Substantia nigra (tissue), 51 donors: ENCODE measurements at places on chromosomes 2 and 18.

GRCh38 chr2:120271711-120272379, 19.2 kb downstream of the RALB start:
- DNase-seq: no peak

DNA sequence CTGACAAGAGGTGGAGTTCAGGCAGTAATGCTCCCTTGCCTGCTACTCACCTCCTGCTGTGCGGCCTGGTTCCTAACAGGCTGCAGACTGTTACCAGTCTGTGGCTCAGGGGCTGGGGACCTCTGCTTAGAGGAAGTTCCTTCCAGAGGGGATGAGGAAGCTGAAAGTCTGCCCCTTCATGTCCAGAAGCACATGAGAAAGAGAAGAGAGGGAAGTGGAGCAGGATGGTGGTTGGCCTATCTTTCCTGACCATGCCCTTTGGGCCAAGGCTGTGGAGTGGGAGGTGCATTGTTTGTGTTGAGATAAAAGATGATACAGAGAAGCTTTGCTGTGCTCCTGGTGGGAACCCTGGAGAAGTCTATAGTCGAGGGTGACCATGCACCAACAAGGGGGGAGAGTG, 112.5 kb downstream of the LPIN1 start:
- DNase-seq: no peak

DNA sequence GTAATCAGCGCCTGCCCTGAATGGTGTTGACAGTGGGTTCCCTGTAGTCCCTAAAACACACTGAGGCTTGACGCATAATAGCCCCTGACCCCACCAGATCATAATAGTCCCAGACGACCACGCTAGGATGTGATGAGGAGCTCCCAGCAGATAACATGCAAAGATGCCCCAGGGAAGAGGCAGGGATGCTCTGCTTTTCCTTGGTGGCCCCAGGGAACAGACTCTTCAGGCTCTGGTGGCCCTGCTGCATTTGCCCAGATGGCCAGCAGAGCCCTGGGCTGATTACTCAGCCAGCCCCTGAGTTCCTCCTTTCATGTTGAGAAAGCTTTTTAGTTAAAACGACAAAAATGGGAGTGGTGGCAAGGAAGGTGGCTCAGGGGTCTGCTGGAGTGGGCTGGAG, 5.9 kb upstream of the NCKAP5 start:
- DNase-seq: no peak

GRCh38 chr2:181674461-181674860, 5.9 kb downstream of the NEUROD1 start:
- no peak for DNase-seq

- DNase-seq: no peak
These were observed 77.5 kb downstream of the EPHA4 start for GRCh38 chr2:221494556-221494955.

DNA sequence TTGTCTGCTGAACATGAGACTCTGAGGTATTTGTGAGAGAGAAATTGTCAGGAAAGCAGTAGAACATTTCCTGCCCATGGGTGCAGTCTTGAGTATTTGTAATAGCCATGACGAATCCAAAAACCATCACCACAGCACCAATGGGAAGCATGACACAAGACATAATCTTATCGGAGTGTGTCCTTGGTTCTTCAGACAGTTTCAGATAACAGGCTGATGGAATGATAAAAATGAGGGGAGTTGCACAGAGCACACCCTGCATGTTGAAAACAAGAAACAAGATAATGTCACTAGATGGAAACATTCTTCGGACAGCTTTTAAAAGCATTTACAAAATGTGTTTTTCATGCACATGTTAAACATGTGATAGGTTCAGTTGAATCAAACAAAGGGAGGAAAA, 56.9 kb downstream of the SLC38A11 start:
- DNase-seq: no peak

DNA sequence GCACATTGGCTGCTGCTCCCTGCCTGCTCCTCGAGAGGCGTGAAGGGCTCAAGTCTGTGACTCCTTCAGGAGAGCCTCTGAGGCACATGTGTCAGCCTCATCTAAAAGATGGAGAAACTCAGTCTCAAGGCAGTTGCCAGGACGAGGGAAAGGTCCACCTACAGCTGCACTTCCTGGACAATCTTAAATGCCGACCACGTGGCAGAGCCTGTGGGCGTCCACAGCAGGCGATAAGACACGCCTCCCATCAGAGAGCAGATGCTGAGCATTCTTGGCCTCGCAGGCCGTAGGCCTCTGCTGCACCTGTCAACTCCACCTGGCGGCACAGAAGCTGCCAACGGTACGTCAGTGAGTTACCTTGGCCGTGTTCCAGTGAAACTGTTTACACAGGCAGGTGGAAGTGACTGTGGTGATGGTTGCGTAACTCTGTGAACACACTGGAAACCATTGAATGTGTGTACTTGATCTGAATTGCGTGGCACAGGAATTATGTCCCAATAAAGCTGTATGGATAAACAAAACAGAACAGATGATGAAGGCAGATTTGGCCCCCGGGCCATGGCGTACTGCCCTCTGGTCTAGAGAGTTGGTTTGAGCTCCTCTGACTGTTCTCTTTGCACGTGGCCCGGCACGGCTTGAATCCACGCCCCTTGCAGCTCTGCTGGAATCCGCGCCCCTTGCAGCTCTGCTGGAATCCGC, 114.5 kb downstream of the RNF144A start:
- no peak for DNase-seq

GRCh38 chr2:233076749-233077148, 16.6 kb downstream of the INPP5D start:
- DNase-seq: no peak

DNA sequence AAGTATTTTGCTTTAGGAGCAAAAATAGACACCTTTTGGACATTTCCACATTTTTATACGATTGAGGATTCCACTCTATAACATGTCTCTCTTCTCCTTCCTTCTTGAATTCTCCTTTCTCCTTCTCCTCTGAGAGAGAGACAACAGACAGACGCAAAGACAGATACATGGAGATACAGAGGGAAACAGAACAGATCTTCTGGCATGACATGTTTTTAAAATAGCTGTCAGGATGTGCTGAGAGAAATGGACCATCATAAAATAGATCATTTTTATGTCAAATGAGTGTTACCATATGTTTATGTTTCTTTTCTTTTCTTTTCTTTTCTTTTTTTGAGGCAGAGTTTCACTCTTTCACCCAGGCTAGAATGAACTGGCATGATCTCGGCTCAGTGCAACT, 44.4 kb upstream of the ZNF532 start:
- no peak for DNase-seq

GRCh38 chr2:79966369-79966768, 338.2 kb downstream of the LRRTM1 start:
- DNase-seq: no peak

- peak; percentile 3 for DNase-seq
These were observed 31.3 kb upstream of the CNTNAP5 start for GRCh38 chr2:123993728-123994323.

GRCh38 chr2:12335131-12335530, 381.6 kb upstream of the TRIB2 start:
- no peak for DNase-seq

GRCh38 chr2:158928965-158929364, 39.5 kb upstream of the TANC1 start:
- no peak for DNase-seq

GRCh38 chr2:26536371-26537068, 58.6 kb upstream of the OTOF start:
- no peak for DNase-seq

DNA sequence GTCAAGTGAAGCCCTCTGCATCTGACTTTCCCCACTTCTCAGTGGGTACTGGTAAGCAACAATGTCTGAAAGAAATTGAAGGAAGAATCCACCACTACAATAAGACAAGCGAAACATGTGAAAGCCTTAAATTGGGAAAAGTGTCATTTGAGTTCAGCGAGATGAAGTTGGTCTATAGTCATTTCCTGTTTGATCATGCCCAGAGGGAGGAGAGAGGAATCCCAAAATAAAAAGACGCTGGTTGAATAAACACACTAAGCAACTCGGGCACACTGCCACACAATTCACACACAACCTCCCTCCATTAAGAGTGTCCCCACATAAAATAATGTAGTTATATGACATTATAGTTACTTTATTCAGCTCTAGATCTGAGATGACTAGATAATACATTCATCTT, 166.1 kb downstream of the CBLN2 start:
- DNase-seq: no peak

- no peak for DNase-seq
These were observed 275.2 kb downstream of the DSEL start for GRCh38 chr18:67241299-67241698.

- no peak for DNase-seq
These were observed 296.4 kb upstream of the ACVR2A start for GRCh38 chr2:147548451-147548850.

GRCh38 chr2:156538083-156538504, 101.9 kb downstream of the GPD2 start:
- DNase-seq: no peak

DNA sequence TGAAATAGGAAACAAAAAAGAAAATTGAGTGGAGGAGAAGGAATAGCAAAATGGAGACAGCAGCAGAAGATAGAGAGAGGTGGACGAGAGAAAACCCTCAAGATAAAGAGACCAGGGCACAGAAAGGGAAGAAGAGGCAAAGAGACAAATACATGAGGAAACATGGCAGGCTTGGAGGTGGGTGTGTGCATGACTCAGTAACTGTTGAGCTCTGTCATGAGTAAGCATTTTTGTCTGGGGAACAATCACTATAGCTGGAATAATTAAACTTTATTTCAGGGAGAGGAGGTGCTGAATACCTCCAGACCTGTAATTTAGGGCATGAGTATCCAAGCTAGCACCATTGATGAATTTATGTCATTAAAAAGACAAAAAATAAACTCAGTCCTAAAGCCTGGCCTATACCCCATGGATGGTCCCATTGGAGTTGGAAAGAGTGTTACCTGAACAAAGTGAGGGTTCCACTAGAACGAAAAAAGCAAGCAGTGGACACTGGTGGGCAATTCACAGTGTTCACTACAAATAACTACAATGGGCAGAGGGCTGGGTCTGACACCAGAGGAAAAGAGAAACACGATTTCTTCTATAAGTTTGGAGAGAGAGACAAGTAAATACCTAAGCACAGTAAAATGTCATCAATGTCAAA, 145.5 kb downstream of the ADCYAP1 start:
- no peak for DNase-seq

DNA sequence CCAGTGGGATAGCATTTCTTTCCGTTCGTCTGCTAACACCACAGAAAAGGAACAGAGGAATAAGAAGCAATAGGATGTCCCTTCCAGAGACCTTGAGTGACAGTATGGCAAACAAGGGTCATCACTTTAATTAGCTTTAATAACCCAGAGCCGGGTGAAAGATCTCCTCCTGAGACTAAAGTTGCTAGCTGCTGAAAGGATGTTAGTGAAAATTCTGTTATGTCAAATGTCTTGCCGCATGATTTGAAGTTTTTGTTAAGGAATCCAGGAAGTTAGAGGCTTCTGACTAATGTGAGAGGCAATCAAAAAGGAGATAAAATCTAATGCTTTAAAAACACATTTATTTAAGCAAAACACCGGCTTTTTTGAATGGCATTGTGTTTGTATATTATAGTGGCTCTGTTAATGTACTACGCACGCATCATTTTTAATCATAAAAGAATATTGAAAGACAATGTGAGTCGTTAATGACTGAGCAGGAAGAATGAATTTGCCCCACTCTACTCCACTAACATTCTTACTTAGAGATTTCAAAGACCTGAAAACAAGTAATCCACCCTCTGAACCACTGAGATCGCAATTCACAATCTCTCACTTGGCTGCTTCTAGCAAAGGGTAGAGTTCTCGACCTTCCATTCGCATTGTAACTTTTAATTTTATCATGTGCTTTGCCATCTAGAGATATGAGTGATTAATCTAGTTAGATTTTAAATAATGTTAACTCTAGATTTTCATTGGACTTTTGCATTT, 536.6 kb downstream of the LRRTM4 start:
- no peak for DNase-seq

DNA sequence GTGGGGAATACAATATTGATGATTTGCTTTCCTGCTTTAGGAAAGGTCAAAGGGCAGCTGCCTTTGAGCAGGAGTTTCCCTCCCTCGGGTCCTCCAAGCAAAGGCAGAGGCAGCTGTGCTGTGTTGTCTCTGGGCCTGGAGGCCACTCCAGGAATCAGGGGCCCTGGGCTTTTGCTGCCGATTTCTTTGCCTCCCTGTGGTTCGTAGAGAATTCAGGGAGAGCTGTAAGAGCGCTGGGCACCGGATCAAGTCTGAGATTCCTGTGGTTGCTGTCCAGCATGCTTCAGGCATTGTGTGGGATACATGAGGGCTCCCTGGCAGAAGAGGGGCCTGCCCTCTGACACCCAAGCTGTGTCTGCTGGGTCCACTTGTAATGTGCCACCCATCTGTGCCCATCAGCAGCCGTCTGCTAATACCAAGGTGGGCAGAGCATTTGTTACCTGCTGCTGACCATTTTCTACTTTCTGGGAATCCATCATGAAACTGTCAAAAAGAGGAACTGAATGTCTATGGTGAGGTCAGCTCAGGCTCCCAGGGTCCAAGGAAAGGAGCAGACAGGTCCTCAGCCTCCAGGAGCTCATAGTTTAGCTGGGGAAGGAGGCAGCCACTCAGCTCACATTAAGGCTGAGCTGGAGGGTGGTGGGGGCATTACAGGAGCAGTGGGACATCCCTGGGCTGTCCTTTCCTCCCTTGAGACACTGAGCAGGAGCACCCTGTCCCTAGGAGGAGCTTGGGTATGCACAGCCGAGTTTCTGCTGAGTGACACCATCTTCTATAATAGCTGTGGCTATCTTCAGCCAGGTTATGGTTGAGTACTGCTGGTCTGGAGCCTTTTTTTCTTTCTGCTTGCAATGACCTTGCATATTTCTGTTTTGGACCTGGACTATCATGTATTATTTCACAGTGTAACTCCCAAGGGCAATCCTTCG, 68.5 kb downstream of the CTIF start:
- no peak for DNase-seq

- no peak for DNase-seq
These were observed 167.0 kb upstream of the HDAC4 start for GRCh38 chr2:239567786-239568185.

DNA sequence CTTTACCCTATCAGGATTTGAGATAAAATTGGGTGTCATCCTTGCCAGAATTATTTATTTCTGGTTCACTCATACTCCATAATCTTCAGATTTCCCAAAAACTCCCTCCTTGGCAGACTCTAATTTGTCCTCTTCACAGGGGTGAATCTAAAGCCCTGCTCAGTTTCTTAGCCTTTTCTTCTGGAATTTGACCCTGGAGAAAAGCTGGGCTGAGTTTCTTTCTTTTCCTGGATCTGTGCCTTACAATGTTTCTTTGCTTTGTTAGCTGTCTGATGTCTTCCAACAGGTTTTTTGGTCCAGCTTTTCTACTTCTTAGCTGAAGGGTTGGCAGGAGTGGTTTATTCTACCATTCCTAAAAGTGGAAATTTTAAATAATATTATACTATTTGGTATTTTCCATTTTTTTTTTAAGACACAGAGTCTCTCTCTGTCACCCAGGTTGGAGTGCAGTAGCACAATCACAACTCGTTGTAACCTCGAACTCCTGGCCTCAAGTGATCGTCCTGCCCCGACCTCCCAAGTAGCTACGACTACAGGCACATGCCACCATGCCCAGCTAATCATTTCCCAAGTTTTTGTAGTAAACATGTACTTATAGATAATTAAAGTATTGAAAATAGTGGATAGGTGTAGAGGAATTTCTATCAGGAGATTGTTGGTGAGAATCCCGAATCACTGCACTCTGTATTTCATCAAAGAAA, 138.4 kb upstream of the TWIST2 start:
- DNase-seq: no peak
